ENCODE measurements at places on chromosomes 3 and 15. TPM values are rescaled to one million over a fixed set of nuclear protein-coding genes. Genes with fewer than 3 reads are reported as not detected.
A peak's percentile ranks its signal among the peaks of the same experiment; 100 is the strongest.

- H3K4me3 ChIP-seq = no peak overlapping the region
- peak overlapping the region; percentile 47 for H3K27ac ChIP-seq
- no peaks in the 10 kb centered on the region for H3K4me1 ChIP-seq
- no peaks in the 10 kb centered on the region for H3K36me3 ChIP-seq
- DNase-seq = no peak
These were observed 33.0 kb downstream of the FILIP1L start for GRCh38 chr3:100081311-100081710.

DNA sequence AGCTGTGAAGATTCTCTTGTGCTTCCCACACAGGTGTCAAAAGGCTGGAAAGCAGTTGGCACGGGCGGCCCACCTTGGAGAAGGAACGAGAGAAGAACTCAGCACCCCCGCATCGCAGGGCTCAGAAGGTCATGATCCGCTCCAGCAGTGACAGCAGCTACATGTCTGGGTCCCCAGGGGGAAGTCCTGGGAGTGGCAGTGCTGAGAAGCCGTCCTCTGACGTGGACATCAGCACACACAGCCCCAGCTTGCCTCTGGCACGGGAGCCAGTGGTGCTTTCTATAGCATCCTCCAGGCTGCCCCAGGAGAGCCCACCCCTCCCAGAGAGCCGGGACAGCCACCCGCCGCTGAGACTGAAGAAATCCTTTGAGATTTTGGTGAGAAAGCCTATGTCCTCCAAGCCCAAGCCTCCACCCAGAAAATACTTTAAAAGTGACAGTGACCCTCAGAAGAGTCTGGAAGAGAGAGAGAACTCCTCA lies 31.4 kb downstream of the STARD5 start:
- no peak overlapping the region for H3K27ac ChIP-seq
- H3K4me3 ChIP-seq = no peak overlapping the region
- H3K36me3 ChIP-seq = peaks cover 5% of the 10 kb centered on the region

DNA sequence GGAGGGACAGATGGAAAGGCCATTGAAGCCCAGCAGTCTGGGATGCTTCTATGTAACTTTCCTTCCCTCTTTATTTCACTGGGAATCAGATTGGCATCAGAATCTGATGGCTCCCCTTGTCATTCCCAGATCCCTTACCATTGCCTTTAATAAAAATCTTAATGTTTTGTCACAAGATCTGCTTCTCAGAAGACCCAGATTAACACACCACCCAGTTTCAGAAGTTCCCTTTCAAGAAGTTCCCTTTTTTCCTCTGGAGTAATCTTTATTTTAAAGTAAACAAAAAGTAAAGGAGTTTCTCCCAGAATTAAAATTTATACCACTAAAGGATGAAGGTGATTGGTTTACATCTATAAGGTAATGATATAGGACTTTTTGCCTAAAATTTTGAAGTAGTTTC lies 76.4 kb downstream of the UBR1 start:
- H3K36me3 ChIP-seq = peaks cover 69% of the 10 kb centered on the region
- no peaks in the 10 kb centered on the region for H3K27me3 ChIP-seq
- H3K4me3 ChIP-seq = no peak overlapping the region
- H3K4me1 ChIP-seq = no peaks in the 10 kb centered on the region
- H3K27ac ChIP-seq = no peak overlapping the region

GRCh38 chr3:162269636-162270458 lies 773.2 kb downstream of the OTOL1 start:
- no peak for DNase-seq
- no peaks in the 10 kb centered on the region for H3K4me1 ChIP-seq
- no peaks in the 10 kb centered on the region for H3K36me3 ChIP-seq
- no peaks in the 10 kb centered on the region for H3K27me3 ChIP-seq
- H3K27ac ChIP-seq = no peak overlapping the region

- H3K4me1 ChIP-seq = no peaks in the 10 kb centered on the region
- peak overlapping the region; percentile 89 for H3K27ac ChIP-seq
- H3K27me3 ChIP-seq = no peaks in the 10 kb centered on the region
- peak overlapping the region; percentile 78 for H3K4me3 ChIP-seq
- DNase-seq = no peak
- H3K36me3 ChIP-seq = no peaks in the 10 kb centered on the region
These were observed 1.3 kb downstream of the SACM1L start for GRCh38 chr3:45690336-45691035.

GRCh38 chr3:28171962-28172361 lies 69.5 kb upstream of the CMC1 start:
- H3K4me3 ChIP-seq = no peak overlapping the region
- no peak for DNase-seq
- no peaks in the 10 kb centered on the region for H3K27me3 ChIP-seq
- H3K4me1 ChIP-seq = no peaks in the 10 kb centered on the region

- H3K4me1 ChIP-seq = peaks cover 6% of the 10 kb centered on the region
- DNase-seq = no peak
These were observed 65.0 kb downstream of the TRIM69 start for GRCh38 chr15:44801364-44801763.

DNA sequence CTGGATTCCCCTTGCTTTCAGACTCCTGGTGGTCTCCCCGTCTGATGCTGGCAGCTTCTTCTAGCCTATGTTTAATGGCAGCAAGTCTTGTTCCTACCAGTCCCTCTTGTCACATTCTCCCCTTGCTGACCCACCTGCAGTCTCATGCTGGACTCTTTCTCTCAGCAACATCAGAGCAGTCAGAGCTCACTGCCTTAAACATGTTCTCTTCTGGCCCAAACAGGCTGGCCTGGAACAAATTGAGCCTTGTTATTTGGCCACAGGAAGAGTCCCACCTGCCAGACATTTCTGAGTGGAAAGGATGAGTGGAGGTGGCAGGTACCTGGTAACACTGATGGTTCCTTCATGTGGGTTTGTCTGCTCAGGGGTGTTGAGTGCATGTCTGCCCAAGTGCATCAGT lies 59.2 kb upstream of the APEH start:
- DNase-seq = no peak
- H3K27ac ChIP-seq = no peak overlapping the region
- no peak overlapping the region for H3K4me3 ChIP-seq
- H3K36me3 ChIP-seq = no peaks in the 10 kb centered on the region
- H3K27me3 ChIP-seq = no peaks in the 10 kb centered on the region

- no peaks in the 10 kb centered on the region for H3K36me3 ChIP-seq
- no peak overlapping the region for H3K4me3 ChIP-seq
- no peaks in the 10 kb centered on the region for H3K4me1 ChIP-seq
- H3K27me3 ChIP-seq = no peaks in the 10 kb centered on the region
- no peak overlapping the region for H3K27ac ChIP-seq
These were observed 17.5 kb upstream of the SPTSSB start for GRCh38 chr3:161388855-161389254.

DNA sequence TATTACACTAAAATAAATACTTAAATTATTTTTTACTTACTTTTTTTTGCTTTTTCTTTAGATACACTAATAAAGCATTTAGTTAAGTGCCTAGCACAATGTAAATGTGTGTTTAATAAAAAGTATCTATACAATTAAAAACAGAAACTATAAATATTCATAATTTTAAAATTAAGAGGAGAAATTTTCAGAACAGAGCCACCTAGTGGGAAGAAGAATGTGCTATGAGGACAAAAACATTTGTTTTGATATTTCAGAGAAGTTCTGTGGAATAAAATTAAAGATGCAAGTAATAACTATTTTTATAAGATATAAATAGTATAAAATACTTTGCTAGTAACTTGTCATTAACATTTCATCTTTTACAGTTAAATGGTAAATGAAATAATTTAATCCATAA lies 33.6 kb upstream of the PLSCR5 start:
- no peak overlapping the region for H3K27ac ChIP-seq
- no peak overlapping the region for H3K4me3 ChIP-seq
- no peaks in the 10 kb centered on the region for H3K36me3 ChIP-seq
- DNase-seq = no peak
- no peaks in the 10 kb centered on the region for H3K4me1 ChIP-seq

DNA sequence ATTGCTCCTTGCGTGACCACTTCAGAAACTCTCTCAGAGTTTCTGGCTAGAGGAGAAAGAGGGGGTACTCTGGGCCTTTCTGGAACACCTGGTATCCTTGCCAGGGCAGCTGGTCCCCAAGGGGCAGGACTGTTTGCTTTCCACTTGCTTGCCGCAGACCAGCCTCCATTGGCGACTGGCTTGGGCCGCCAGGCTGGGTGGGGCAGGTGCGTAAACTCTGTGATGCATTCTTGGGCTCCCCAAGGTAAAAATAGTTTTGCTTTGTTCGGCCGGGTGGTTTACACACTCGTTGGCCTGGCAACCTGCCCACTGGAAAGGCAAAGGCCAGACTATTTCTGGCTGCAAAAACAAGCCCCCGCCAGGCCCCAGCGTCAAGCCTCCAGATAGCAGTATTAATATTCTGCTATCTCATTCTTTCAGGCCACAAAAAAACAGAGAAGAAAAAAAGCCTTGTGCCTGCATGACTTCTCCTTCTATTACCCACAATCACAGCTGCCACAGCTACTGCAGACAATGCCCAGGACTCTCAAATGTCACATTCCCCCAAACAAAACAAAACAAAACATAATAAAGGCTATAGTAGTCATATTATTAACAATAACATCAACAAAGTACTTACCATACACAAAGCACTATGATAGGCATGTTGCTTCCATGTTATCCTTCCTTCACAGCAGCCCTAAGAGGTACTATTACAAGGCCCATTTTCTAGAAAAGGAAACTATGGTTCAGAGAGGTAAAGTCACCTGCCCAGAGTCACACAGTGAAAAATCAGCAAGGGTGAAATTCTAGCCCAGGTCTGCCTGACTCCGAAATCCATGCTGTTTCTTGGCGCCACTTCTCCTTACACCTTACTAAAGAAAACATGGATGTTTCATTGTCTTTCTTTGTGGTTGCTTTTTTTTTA lies 14.0 kb upstream of the SSUH2 start:
- H3K27me3 ChIP-seq = no peaks in the 10 kb centered on the region
- no peaks in the 10 kb centered on the region for H3K36me3 ChIP-seq
- H3K4me1 ChIP-seq = no peaks in the 10 kb centered on the region
- peak; percentile 74 for DNase-seq

DNA sequence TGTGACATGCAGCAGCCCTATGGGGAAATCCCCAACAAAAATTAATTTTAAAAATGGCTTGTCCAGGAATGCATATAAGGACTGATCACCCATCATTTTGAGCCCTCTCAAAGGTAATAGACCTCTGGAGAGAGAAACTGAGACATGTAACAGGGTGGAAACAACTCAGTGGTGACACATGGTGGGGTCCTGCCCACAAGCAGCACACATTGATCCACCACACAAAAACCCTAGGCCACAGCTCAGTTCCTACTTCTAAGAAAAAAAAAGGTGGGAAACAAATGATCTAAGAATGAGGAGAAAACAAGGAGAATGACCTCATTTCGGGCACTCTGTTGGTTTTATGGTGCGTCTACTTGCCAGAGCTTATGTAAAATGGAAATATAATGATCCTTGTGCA lies 1.9 kb upstream of the SLC41A3 start:
- no peaks in the 10 kb centered on the region for H3K27me3 ChIP-seq

- H3K4me3 ChIP-seq = no peak overlapping the region
- H3K4me1 ChIP-seq = no peaks in the 10 kb centered on the region
- H3K27ac ChIP-seq = no peak overlapping the region
- no peaks in the 10 kb centered on the region for H3K36me3 ChIP-seq
- no peak for DNase-seq
- H3K27me3 ChIP-seq = no peaks in the 10 kb centered on the region
These were observed 9.8 kb downstream of the RPL15 start for GRCh38 chr3:23926736-23927135.

GRCh38 chr15:79208179-79208578 lies 74.3 kb upstream of the ANKRD34C start:
- H3K4me3 ChIP-seq = no peak overlapping the region
- H3K27ac ChIP-seq = no peak overlapping the region
- H3K27me3 ChIP-seq = no peaks in the 10 kb centered on the region
- no peaks in the 10 kb centered on the region for H3K4me1 ChIP-seq
- H3K36me3 ChIP-seq = no peaks in the 10 kb centered on the region

GRCh38 chr3:118059096-118059495 lies 975.5 kb downstream of the IGSF11 start:
- H3K27ac ChIP-seq = no peak overlapping the region
- no peaks in the 10 kb centered on the region for H3K27me3 ChIP-seq
- H3K4me1 ChIP-seq = no peaks in the 10 kb centered on the region
- no peaks in the 10 kb centered on the region for H3K36me3 ChIP-seq
- DNase-seq = no peak
- H3K4me3 ChIP-seq = no peak overlapping the region

GRCh38 chr15:57557810-57558209 lies 33.9 kb upstream of the MYZAP start:
- no peak for DNase-seq
- no peak overlapping the region for H3K4me3 ChIP-seq

FETUB gene
- total RNA-seq = not detected

GNB5 gene
- total RNA-seq = 38.5 TPM

RLBP1 gene
- not detected for total RNA-seq

PYGO1 gene
- total RNA-seq = 6.3 TPM

SCAANT1 gene
- not detected for total RNA-seq

FBXO40 gene
- 187 TPM for total RNA-seq
